Fibroblast of skin of left quadriceps (primary cell): ENCODE measurements at places on chromosomes 7 and 10.

DNA sequence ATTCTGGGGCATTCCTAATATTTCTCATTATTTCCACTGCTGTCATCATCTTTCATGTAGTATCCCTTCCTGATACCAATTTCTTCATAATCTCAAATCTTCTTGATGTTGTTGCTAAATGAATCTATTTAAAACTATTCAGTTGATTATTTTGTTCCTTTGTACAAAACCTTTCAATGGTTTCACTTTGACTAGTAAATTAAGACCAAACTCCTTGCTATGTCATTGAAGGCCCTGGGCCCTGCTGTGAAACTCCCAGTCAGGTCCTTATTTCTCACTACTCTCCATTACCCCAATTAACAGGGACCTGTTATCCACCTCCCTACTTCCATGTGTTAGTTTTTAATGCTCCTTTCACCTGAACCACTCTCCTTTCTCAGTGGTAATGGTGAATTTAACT is 97.0 kb downstream of the CTTNBP2 start:
- no peak for DNase-seq

GRCh38 chr7:74052628-74053027 is 24.7 kb downstream of the ELN start:
- DNase-seq: no peak

DNA sequence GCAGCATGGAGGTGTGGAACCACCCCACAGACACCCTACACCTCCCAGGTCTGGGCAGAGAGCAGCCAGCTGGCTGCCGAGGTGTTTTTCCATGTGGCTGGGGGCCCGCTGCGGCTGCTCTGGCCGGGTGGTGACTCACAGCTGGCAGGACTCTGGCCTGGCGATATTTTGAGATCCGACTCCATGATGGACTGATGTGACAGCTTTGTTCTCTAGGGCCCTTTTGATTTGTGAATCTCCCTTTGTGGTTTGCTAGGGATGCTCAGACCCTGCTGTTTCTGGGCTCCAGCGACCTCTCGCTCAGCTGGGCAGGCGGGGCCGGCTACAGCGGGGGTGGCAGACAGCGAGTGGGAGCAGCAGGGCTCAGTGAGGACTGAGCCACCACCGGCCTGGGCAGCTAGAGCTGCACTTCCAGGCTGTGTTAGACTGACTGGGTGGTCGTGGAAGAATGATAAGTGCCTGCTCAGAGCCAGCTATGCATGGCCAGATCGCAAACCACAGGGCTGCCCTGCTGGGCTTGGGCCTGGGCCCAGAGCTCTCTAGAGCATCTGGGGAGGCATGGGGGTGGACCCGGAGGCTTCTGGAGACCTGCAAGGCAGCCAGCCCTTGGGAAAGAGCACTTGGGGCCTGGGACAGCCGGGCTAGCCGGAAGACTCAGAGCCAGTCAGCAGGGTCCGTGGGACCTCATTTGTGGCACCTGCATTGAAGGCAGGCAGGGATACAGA is 46.2 kb upstream of the GDF10 start:
- DNase-seq: no peak

DNA sequence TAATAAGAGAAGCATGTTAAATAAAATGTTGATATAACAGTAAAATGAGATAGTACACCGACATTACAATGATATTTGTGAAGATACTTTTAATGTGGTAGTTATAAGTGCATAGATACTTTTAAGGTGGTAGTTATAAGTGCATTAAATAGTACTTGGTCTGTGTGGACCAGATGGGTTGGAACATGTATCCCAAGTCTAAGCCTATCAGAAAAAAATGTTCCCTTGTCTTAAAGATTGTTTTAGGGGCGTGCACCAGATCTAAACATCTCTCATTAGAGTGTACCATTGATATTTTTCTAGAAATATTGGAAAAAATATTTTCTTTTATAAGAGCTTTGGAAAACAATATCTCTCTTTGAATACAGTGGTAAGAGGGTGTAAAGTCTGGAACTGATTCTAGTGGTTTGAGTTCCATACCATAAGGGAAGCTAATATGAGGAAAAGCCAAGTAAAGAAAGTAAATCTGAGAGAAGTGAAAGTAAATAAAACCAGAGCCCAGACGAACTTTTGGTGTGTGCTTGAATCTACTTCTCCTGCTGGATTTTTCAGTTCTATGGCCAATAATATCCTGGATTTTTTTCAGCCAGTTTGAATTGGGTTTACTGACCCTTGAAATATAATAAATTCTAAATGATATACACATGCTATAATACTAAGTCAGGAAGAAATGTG is 175.3 kb downstream of the MBL2 start:
- no peak for DNase-seq

GRCh38 chr10:26479766-26480492 is 41.8 kb downstream of the APBB1IP start:
- DNase-seq: no peak

GRCh38 chr7:52537051-52537450 is 498.4 kb upstream of the POM121L12 start:
- DNase-seq: no peak

- DNase-seq: peak; percentile 48
Measured at GRCh38 chr10:52526251-52526823, 212.3 kb downstream of the DKK1 start.

- DNase-seq: no peak
Measured at GRCh38 chr7:102306916-102307677, 20.4 kb downstream of the SH2B2 start.

DNA sequence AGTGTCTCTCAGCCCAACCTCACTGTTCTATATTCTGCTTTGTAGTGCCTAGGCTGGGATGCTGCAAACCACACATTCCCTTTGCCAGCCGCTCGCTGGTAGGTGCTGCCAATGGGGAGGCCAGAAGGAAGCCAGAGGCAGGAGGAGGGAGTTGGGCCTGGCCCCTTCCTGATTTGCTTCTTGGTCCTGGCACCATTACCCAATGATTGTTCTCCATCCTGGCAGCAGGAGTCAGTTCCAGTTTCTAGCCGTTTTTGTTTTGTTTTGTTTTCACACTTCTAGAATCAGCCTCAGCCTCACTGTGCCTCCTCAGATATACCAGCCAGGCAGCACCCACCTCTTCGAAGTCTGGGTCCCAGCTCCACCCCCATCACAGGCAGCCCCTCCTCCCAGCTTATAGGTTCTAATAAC is 27.4 kb upstream of the LOXL4 start:
- no peak for DNase-seq

- DNase-seq: no peak
Measured at GRCh38 chr10:71816936-71817618, 34.0 kb downstream of the PSAP start.

DNA sequence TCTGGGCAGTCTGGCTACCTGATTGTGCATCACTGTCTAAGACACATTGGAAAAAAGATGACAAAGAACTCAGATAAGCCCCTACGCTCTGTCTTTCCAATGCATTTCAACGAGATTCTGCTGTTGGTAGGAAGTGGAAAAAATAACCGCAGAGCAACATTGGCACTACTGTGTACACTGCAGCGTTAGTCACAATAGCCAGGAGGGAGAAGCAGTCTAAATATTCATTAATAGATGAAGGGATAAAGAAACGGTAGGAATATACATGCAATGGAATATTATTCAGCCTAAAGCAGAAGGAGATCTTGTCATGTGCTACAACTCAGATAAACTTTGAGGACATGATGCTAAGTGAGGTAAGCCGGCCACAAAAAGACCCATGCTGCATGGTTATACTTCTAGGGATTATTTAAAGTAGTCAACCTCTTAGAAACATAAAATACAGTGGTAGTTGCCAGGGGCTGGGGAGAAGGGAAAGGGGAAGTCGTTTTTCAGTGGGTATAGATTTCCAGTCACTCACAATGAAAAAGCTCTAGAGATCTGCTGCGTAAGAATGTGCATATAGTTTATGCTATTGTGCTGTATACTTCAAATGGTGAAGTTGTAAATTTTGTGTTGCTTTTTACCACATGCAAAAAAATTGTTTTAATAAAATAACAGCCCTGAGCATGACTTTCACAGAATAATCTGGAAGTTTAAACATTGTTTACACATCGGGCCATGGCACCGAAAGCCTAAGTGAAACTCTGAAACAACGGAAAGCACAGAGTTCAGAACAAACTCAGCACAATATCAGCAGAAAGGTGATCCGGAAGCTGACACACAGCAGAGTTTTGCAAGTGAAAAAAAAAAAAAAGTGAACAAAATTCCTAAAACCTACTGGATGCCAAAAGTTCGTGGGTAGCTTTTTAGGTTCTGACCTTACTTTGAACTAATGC is 40.1 kb downstream of the ELMO1 start:
- DNase-seq: no peak

DNA sequence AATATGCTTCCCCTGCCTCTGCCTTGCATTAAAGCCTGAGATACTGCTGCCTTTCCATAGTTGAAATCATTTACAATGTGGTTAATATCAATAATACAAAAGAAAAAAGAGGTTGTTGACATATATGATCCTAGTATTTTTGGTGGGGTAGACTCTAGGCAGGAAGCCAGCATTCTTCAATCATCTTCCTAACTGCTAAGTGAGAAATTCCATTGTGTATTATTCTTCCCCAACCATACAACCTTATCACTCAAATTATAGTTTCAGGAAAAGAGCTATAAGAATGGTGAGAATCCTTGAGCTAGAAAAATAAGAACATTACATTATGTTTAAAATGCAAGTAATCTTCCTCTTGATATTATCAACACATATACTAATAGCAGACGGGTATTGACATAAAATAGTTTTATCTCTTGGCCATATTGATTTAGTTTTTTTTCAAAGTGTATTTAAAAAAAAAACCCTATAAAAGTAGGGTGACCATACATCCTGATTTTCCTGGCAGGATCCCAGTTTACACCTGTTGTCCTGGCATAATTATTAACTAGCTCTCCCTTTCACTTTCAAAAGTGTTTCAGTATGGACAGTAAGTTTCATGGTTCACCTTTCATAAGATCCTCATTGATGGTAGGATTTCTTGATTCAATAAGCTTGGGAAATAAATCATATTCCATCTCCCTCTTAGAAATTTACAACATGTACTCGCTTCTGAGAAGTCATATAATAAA is 33.4 kb upstream of the WASL start:
- DNase-seq: no peak

- DNase-seq: no peak
Measured at GRCh38 chr10:53153831-53154230, 381.2 kb upstream of the MBL2 start.

DNA sequence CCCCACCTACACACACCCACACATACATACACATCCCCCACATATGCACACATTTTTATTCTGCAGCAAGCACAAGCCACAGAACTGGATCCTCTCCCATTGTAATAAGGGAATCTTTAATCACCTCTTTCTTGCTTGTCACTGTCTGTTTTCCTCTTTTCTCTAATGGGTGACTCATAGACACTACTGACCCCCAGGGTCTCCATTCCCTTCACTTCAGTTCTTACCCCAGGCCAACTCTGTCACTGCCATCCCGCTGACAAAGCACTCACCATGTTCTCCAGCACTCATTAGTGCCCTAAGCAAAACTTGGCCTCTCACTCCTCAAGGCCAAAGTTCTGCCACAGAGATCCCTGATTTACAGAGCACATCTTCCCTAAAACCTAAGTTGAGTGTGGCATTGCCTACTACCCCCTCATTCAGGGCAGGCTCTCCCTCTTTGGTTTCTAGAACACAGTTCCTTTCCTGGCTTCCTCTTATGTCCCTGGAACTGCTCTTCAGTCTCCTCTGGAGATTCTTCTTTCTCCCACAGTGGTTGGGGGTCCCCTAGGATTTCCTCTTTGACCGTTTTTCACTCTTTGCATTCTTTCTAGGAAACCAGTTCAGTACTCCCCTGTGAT is 39.6 kb upstream of the INHBA start:
- no peak for DNase-seq

DNA sequence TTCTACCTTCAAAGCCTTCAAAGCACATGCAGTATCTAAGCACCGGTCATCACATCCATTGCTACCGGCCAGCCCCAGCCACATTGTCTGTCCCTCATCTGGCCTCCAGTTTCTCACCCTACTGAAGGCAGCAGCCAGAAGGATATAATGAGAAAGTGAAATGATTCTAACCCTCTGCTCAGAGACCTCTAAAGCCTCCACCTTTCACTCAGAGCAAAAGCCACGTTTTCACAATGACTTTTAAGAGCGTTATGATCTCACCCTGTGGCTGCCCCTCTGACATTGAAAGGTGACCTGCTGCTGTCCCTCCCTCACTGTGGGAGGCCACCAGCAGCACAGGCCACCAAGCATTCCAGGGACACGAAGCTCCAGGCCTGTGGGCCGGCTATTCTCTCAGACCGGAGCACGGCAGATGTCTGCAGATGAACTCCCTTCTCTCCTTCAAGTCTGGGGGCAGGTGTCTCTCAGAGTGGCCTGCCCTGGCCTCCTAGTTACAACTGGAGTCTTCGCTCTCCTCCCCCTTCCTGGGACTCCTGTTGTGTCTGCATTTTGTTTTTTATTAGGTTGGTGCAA is 94.9 kb upstream of the EEPD1 start:
- no peak for DNase-seq

DNA sequence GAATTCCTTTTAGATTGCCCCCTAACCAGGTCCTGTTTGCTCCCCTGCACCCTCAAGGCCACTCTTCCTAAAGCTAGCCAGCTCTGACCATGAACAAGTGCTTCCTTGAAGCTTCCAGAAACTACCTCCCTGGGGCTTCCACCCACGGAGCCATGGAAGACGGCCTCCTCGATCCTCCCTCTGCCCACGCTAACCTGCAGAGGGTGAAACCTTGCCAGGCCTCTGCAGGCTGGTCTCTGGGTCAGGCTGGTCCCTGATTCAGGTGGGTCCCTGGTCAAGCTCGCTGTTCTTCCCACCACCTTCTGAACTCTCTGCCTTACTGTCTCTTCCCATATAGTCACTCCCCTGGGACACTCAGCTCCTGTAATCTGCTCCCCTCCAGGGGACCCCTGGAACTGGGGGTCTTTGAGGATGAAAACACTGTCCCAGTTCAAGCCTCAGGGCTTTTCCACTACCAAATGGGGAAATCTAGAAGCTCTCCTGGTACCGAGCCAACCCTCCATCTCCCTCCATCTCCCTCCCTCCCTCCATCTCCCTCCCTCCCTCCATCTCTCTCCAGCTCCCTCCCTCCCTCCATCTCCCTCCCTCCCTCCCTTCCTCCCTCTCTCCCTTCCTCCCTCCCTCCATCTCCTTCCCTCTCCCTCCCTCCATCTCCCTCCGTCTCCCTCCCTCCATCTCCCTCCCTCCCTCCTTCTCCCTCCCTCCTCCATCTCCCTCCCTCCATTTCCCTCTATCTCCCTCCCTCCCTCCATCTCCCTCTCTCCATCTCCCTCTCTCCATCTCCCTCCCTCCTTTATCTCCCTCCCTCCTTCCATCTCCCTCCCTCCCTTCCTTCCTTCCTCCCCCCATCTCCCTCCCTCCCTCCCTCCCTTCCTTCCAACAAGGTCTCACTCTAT is 2.9 kb downstream of the MLXIPL start:
- DNase-seq: no peak

DNA sequence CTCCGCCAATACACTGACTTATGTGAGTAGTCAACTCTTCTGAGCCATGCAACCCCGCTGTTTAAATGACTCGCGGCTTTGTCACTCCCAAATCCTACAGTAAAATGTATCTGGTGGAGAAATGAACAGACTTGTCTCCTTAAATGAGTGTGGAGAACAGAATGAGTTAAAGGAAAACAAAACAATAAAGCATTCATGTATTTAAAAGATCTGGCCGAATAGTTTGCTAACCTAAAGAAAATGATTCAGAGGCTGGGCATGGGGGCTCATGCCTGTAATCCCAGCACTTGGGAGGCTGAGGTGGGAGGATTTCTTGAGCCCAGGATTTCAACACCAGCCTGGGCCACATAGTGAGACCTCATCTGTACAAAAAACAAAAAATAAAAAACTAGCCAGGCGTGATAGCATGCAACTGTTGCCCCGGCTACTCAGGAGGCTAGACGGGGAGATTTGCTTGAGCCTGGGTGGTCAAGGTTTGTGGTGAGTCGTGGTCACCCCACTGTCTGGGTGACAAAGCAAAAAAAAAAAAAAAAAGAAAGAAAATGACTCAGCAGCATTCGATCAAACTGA is 86.5 kb upstream of the PFKP start:
- peak; percentile 66 for DNase-seq
